ENCODE measurements at places on chromosomes 1 and 21.

DNA sequence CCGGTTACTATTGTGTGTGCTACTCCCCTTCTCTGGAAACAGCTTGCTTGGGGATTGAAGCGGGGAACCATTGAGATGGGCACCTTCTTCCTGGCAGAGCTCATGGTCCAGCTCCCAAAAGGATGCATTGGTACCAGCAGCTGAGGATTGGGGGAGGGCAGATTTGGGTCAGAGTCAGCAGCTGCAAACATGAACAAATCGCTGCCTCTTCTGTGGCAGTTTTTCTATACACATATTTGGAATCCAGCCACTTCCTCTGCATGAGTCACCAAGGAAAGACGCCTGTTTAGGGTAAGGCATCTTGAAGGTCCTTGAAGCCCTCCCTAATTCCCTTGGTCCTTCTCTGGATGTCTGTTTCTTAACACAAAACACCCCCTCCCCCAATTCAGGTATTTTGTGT is 104.7 kb downstream of the DAB1 start:
- DNase-seq = no peak

DNA sequence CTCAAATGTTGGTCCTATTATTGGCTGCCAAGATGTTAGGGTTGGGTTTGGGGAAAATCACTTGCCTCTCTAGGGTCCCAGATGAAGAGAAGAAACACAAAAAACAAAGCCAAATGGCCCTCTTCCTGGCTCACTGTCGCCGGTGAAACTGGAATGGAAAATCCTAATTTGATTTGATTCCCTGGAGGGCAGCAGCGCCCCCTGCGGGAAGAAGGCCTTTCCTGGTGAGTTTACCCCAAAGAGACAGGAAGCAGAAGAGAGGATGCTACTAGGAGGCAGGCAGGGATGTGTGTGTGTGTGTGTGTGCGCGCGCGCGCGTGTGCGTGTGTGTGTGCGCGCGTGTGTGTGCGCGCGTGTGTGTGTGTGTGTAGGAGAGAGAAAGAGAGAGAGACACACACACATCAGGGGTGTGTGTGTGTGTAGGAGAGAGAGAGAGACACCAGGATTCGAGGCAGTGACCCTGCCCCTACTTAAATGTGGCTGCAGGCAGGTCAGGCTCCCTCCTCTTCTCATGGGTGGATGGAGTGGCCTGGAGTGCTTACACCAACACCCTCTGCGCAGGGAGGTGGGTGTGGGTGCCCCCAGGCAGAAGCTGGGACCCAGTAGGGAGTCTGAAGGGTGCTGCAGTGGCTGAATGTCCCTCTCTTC is 3.1 kb upstream of the SELENON start:
- peak; percentile 68 for DNase-seq

GRCh38 chr1:206463137-206463536 is 7.1 kb upstream of the IKBKE start:
- DNase-seq = no peak

DNA sequence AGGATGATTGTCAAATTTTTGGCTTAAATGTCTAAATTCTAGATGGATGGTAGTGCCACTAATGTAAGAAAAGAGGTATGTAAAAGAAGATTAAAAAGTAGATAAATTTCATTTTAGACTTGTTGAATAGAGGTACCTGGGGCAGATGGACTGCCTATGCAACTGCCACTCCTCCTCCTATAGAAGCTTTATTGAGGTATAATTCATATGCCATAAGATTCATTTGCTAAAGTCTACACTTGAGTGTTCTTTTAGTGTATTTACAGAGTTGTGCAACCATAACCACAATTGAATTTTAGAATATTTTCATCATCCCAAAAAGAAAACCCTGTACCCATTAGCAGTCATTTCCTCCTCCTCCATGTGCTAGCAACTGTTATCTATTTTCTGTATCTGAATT is 70.6 kb downstream of the FNBP1L start:
- DNase-seq = no peak

- no peak for DNase-seq
Measured at GRCh38 chr1:83593073-83593472, 405.9 kb downstream of the TTLL7 start.

- DNase-seq = no peak
Measured at GRCh38 chr1:18091660-18092446, 15.7 kb upstream of the IGSF21 start.

DNA sequence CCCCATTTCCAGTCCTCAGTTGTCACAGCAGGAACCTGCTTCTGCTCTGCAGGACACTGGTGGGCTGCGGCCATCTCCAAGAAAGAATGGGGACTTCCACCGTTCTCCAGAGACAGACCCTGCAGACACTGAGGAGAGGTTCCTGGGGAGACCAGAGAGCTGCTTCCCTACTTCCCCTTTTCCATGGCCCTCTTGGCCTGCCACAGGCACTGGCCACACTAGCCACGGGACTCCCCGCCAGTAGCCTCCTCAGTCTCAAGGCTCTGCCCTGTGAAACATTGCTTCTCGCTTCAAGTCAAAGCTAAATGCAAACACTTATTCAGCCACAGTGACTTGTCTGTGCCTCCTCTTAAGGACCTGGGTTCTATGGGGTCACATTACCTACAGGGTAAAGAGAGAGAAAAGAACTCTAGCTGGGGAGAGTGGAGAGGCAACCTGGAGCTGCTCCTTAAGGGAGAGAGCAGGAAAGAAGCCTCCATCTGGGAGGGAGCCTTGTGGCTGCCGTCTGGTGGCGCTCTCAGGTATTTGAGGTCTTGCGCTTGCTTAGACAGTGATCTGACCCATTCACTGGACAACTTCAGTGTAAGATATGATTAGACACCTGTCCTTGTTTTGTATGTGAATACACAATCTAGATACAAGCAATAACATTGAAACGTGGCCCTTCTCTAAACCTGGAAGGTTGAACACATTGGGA is 5.4 kb upstream of the SLAMF8 start:
- no peak for DNase-seq

GRCh38 chr1:217747156-217747769 is 116.1 kb downstream of the SPATA17 start:
- no peak for DNase-seq

DNA sequence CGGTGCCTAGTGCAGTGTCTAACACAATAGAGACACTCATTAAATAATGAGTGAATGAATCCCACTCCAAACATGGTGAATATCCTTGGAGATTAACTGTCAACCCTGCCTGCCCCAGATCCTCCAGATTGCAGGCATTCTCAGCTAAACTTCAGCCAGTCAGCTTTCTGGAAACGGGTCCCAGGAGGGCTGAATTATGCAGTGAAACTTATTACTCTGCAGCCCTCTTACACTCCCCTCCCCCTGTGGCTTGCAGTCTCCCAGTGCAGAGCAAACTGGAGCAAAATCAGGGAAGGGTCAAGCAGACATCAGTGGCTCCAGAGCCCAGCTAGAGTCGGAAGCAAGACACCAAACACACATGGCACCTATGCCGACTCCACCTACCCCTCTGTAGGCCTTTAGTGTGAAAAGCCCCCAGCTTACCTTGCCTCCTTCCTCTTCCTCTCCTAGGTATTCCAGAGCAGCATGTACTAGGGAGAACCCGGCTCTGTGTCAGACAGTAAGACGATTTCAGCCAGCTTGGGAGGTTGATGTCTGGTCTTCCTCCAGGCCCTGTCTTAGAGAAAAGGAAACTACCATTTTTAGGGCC is 6.5 kb upstream of the RGS16 start:
- no peak for DNase-seq

- no peak for DNase-seq
Measured at GRCh38 chr1:183110326-183110880, 75.7 kb upstream of the LAMC2 start.

DNA sequence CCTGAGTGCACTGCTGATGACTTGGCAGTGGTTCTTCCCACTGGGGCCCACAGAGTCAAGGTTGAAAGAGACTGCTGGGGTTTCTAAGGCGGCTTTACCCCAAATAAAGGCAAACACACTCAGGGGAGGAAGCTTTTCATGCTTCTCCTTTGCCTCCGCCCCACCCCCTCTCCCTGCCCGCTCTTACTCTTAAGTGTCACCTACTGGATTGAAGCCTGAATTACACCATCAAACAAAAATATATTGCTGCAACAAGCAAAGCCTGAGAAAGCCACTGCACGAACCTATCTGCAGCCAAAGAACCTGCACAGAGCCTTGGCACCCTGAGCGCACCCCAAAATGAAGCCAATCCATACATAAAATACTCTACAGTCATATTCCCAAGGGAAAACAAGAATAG is 63.1 kb downstream of the PTGFR start:
- no peak for DNase-seq

GRCh38 chr1:70504176-70504820 is 93.2 kb downstream of the CTH start:
- no peak for DNase-seq

DNA sequence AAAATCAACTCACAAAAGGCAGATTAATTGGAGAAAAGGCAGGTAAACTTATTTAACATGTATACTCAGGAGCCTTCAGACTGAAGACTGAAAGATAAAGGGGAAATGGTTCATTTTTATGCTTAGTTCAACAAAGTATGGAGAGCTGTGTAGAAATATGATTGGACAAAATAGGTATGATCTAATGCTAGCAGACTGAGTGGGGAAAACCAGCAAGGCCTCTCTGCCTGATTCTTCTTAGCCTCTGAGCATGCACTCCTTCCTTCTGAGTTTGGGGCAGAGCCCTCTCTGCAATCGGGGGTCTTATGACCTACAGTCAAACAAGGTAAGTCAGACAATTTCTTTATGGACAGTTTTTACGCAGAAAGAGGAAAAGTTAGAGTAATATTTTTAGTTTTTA is 38.8 kb upstream of the SUCO start:
- DNase-seq = no peak

- DNase-seq = no peak
Measured at GRCh38 chr1:24995140-24995539, 65.1 kb upstream of the RUNX3 start.

GRCh38 chr1:174815474-174815908 is 184.3 kb upstream of the CACYBP start:
- no peak for DNase-seq

GRCh38 chr1:242011894-242012660 is 13.2 kb upstream of the MAP1LC3C start:
- no peak for DNase-seq

- DNase-seq = no peak
Measured at GRCh38 chr1:23097316-23097715, 71.3 kb downstream of the LUZP1 start.

GRCh38 chr1:151142411-151143056 is 3.9 kb downstream of the SEMA6C start:
- DNase-seq = no peak

DNA sequence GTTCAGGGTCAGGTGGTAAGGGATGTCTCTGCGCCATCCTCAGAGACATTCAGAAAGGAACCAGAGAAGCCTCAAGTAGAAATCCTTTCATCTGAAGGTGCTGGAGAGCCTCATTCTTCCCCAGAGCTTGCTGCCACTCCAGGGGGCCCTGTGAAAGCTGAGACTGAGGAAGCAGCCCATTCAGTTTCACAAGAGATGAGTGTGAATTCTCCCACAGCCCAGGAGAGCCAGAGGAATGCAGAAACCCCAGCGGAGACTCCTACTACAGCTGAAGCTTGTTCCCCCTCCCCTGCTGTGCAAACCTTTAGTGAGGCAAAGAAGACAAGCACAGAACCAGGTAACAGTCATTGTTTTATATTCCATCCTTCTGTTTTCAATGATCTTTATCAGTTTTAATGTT is 38.7 kb downstream of the ZBTB40 start:
- no peak for DNase-seq

GRCh38 chr1:36669262-36669661 is 186.5 kb upstream of the CSF3R start:
- DNase-seq = no peak

DNA sequence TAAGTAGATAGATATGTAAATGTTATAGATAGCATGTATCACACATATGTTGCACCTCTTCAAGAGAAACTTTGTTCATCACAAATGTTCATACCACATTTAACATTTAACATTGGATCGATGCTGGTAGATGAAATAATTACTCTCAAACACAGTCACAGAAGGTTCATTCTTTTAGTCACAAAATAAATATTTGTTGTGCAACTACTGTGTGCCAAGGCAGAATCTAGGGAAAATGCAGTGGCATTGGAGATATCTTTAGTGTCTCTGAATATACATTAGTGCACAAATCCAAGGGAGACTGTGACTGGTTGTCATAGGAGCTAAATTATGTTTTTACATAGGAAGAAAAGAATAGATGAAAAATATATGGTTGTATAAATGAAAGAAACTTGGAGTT is 535.7 kb downstream of the BRINP3 start:
- no peak for DNase-seq

GRCh38 chr1:25135909-25136308 is 96.4 kb downstream of the SYF2 start:
- no peak for DNase-seq

DNA sequence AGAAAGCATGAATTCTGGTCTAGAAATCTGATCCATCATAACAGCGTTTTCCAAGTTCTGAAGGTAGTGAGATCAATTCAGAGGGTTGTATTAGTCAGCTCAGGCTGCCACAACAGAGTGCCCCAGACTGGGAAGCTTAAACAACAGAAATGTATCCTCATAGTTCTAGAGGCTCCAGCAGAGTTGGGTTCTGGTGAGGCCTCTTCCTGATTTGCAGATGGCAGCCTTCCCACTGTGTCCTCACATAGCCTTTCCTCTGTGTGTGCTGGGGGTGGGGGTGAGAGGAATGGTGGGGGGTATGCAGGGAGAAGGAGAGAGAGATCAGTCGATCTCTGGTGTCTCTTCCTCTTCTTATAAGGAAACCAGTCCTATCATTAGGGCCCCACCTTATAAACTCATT is 15.1 kb downstream of the ZBTB8B start:
- DNase-seq = no peak
